NCI-H748 treated with DMSO at 0.1 percent for 48 hours (cell line): ENCODE measurements at places on chromosomes 11 and 22.
A peak's percentile ranks its signal among the peaks of the same experiment; 100 is the strongest.

- no peak for DNase-seq
These were observed 3.6 kb downstream of the C11orf87 start for GRCh38 chr11:109425554-109425953.

GRCh38 chr11:78395597-78395996 is 22.0 kb downstream of the GAB2 start:
- no peak for DNase-seq

- DNase-seq = no peak
These were observed 10.4 kb upstream of the AGBL2 start for GRCh38 chr11:47725442-47726117.

- DNase-seq = no peak
These were observed 68.4 kb upstream of the LDLRAD3 start for GRCh38 chr11:35875466-35875865.

DNA sequence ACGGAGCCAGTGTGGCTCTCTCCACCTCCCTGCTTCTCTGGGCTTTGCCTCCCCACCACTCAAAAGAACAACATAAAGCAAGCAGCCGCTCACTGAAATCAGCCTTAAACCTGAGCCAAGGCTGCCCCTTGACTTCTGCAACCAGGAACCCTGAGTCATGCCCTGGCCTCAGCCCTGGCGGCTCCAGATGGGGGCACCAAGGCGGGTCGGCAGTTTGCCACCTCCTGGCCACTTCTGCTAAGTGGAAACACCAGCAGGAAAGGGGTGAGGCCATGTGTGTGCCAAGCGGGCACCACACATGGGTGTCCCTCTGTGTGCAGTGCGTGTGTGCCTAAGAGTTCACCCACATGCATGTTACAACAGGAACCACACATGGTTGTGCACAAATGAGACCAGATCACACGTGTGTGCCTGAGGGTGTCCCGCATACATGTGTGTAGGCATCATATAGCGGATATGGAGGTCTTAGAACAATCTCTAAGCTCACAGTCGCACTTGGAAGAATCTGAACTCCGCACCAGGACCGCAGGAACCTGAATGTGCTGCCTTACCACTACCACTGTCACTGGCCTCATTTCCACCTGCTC is 221.2 kb downstream of the MN1 start:
- DNase-seq = no peak

DNA sequence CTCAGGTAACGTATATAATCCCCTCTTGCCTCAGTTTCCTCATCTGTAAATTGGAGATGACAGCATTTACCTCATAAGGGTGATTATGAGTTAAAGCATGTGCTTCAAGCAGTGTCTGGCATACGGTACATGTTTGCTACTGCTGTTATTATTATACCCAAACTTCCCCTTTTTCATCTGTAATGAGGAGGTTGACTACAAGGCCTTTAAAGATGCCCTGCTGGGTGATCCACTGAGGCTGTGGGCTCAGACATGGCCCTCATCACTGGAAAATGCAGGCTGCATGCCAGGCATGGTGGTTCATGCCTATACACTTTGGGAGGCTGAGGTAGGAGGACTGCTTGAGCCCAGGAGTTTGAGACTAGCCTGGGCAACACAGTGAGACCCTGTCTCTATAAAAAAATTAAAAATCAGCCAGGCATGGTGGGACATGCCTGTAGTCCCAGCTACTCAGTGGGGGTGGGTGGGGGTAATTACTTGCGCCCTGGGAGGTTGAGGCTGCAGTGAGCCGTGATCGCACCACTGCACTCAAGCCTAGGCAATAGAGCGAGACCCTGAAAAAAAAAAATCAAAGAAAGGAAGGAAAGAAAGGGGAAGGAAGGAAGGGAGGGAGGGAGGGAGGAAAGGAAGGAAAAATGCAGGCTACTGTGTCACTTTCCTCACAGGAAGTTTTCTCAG is 4.3 kb downstream of the PIK3IP1 start:
- DNase-seq = no peak

DNA sequence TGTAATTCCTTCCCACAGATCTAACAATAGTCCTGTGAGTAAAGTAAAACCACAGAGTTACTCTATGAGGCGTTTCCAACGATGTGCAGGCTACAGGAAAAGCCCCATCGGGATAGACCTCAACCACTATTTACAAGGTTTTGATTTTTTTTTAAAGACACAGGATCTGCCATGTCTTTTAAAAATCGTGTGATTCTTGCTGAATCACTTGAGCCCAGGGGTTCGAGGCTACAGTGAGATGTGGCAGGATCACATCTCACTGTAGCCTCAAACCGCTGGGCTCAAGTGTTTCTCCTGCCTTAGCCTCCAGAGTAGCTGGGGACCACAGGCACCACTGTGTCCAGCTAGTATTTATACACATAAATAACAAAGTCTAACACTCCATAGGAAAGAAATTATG is 7.8 kb downstream of the TAF1D start:
- no peak for DNase-seq

DNA sequence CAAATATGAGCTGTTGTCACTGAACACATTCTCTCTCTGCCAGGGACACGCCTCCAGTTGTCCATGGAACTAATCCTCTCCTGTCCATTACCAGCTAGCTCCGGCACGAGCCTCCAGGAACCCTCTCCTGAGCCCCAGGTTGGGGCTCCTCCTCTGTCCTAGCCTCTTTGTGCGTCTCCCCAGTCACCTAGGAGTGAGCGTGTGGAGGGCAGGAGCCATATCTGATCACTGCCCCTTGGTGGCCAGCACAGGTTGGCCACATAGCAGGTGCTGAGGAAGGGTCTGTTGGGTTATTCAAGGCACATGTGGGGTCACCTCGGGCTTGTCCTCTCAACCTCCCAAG is 2.5 kb downstream of the SYVN1 start:
- DNase-seq = no peak

GRCh38 chr11:33375688-33376311 is 118.6 kb downstream of the HIPK3 start:
- DNase-seq = peak; percentile 37
